DND-41 (cell line): ENCODE measurements at places on chromosomes 5 and 9.

- DNase-seq: no peak
These were observed 26.6 kb downstream of the PTPDC1 start for GRCh38 chr9:94110821-94111252.

- DNase-seq: no peak
These were observed 7.7 kb upstream of the P4HA2 start for GRCh38 chr5:132235340-132235739.

DNA sequence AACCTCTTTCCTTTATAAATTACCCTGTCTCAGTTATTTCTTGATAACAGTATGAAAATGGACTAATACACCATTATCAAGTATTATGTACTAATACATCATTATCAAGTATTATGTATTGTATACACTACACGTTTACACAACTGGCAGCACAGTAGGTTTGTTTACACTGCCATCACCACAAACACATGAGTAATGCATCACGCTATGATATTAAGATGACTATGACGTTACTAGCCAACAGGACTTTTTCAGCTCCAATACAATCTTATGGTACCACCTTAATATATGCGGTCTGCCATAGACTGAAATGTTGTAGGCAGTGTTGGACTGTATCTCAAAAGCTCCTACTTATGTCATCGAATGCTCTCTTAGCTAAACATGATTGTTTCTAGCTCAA, 28.2 kb downstream of the PRELID2 start:
- no peak for DNase-seq

- no peak for DNase-seq
These were observed 50.7 kb upstream of the ARRDC3 start for GRCh38 chr5:91433861-91434260.

DNA sequence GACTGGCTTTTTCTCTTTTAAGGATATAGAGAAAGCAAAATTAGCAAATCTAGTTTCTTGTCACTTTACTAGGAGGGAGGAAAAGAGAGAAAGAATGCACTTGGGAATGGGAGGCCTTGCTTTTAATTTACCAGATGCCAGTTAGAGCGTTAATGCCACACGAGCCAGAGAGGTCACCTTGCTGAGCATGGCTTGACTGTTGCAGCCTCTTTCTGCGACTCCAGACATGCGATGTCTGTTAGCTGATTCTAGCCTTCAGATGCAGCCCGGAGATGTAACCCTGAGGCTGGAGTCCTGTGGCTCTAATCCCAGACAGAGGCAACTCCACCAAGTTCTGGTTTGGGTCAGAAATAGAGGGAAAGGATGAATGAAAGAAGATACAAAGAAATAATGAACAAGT, 152.5 kb downstream of the TRIO start:
- DNase-seq: no peak
